ENCODE measurements at places on chromosomes 1 and 21. TPM values are rescaled to one million over a fixed set of nuclear protein-coding genes. Genes with fewer than 3 reads are reported as not detected.
A peak's percentile ranks its signal among the peaks of the same experiment; 100 is the strongest.

The SPATA45 gene
- not detected for total RNA-seq

The GBP5 gene
- not detected for total RNA-seq

The FNDC5 gene
- total RNA-seq, result 0.08 TPM

The HSD3B2 gene
- not detected for total RNA-seq

The IGFN1 gene
- total RNA-seq, result 0.54 TPM

The OVAAL gene
- total RNA-seq, result not detected

The LAX1 gene
- total RNA-seq, result not detected

The ARHGEF16 gene
- total RNA-seq, result 31.5 TPM

The SPRR2B gene
- not detected for total RNA-seq

The ZNF687 gene
- 27.9 TPM for total RNA-seq

The KCNE1 gene
- total RNA-seq, result not detected

The OR2T35 gene
- not detected for total RNA-seq

The NTNG1 gene
- total RNA-seq, result 5.2 TPM

The PTPN7 gene
- 2.3 TPM for total RNA-seq

GRCh38 chr21:15421441-15421881 lies 308.3 kb upstream of the USP25 start:
- no peak for DNase-seq

GRCh38 chr21:37367703-37368540 lies 1.3 kb downstream of the DYRK1A start:
- no peak for DNase-seq

GRCh38 chr1:218850367-218850766 lies 323.3 kb upstream of the LYPLAL1 start:
- DNase-seq, result no peak

GRCh38 chr1:109819906-109820305 lies 56.2 kb upstream of the EPS8L3 start:
- DNase-seq, result no peak

DNA sequence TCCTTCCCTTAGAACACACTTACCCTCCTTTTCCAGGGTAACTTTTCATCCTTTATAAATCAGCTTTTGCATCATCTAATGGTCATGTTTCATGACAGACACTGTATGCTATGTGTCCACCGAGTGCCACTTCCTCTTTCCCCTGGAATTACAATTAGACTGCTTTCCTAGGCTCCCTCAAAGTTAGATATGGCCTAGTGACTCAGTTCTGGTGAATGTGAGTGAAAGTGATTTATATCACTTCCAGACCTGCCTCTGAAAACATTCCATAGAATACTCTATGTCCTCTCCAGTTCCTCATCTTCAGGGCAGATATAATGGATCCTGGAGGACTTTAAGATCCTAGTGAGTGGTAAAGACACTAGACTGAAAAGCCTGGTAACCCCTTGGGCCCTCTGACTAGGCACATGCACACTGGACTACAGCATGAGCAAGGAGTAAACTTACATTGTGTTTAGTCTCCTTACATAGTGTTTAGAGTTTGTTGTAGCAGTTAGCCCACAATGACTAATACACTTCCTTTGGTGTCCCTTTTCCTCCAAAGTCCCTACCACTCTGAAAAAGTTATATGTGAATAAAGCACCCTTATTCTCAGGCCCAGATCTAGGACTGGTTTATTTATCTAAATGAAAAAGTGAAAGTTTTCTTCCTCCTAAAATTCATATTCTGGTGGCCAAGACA lies 59.3 kb downstream of the GPR88 start:
- DNase-seq, result peak; percentile 78

DNA sequence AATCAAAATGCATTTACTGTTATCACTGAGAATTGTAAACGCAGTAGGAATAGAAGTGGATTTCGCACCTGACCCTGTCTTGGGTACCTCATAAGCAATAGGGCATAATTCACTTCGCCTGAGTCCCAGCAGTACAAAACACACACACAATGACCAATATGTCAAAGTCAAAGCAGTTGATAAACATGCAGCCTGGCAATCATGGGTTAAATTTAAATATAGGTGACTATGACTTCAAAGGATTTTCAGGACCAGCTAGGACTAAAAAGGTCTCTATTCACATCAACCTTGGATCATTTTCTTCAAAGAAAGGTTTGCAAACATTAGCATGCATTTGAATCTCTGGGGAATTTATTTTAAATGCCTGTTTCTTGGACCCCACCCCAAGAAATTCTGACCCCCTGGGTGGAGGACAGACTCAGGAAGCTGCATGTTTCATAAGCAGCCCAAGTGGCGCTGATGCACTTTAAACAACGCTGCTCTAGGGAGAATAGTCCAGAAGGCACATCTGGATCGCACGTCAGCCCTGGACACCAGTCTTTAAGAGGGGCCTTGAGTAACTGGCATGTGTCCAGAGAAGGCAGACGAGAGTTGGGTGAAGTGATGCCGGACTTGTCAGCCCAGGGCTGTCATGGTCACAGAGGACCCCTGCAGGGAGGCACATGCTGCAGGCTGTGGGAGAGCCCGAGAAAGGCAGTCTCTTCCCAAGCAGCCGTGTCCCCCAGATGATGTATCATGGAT lies 55.7 kb upstream of the EFHD2 start:
- DNase-seq, result no peak

GRCh38 chr1:15717418-15718125 lies 18.5 kb upstream of the SLC25A34 start:
- no peak for DNase-seq

GRCh38 chr21:43304621-43305335 lies 122.2 kb downstream of the SIK1 start:
- no peak for DNase-seq

DNA sequence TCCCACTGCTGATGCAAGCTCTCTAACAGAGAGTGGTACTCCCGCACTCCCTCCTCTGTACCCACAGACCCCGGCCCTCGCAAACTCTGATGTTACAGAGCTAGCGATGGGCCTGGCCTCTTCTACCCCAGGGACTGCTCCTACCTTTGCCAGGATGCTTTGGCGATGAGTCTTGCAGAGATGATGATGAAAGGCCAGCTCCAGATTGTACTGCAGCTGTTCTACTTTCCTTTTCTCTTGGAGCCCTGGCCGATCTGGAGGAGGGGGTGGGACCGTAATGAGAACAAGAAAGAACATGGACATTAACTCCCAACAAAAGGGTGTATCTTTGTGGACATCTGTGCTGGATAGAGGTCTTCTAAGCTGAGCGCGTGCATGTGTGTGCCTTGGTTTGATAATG lies 6.0 kb upstream of the LINGO4 start:
- DNase-seq, result no peak

DNA sequence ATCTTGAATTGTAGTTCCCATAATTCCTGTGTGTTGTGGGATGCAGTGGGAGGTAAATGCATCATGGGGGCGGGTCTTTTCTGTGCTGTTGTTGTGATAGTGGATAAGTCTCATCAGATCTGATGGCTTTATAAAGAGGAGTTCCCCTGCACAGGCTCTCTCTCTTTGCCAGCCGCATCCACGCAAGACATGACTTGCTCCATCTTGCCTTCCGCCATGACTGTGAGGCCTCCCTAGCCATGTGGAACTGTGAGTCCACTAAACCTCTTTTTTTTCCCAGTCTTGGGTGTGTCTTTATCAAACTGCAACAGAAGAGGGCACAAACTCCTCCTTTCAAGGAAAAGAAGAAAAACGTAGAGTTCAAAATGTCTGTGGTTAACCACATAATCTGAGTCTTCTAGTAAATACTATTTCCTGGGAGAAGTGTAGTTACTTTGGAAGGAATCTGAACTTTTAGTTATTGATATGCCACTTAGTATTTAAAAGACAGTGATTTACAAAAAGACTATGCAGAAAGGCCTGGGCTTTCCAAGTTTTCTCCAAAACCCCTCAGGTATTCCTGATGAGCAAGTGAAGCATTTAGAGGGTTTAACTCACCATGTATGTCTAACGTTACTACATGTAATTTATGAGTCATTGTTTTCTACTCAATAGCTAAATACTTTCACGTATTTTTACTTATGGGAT lies 10.0 kb downstream of the ADAMTS1 start:
- no peak for DNase-seq

- DNase-seq, result no peak
Observed at GRCh38 chr1:55916907-55917306, 662.5 kb downstream of the PLPP3 start.

DNA sequence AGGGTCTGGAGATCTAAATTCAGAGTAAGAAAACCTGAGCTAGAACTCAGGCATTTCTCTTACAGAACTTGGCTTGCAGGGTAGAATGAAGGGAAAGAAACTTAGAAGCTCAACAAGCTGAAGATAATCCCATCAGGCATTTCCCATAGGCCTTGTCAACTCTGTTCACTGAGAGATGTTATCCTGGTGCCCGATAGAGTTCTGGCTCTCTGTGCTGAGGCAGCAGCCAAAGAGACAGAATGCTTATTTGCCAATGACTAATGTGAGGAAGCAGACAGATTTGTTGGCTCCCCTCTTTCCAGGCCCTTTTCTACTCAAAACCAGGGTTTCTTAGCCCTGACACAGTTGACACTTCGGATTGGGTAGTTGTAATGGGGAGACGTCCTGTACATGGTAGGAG lies 22.3 kb upstream of the TRIM45 start:
- DNase-seq, result no peak

- no peak for DNase-seq
Observed at GRCh38 chr21:41381731-41382130, 19.9 kb downstream of the MX2 start.

GRCh38 chr1:173302366-173302765 lies 95.2 kb upstream of the TNFSF4 start:
- DNase-seq, result no peak

- no peak for DNase-seq
Observed at GRCh38 chr1:85059563-85059962, 11.3 kb upstream of the MCOLN3 start.
